ENCODE measurements at places on chromosomes 7 and 10. TPM values are rescaled to one million over a fixed set of nuclear protein-coding genes. Genes with fewer than 3 reads are reported as not detected.

Gene ING3
- total RNA-seq = 36.5 TPM

Gene ZNF488
- 0.40 TPM for total RNA-seq

Gene CD36
- 244 TPM for total RNA-seq

GRCh38 chr7:69433081-69433480, 165.2 kb upstream of the AUTS2 start:
- H3K27me3 ChIP-seq = no peaks in the 10 kb centered on the region
- no peak overlapping the region for H3K4me3 ChIP-seq
- no peak overlapping the region for H3K27ac ChIP-seq
- peaks cover 38% of the 10 kb centered on the region for H3K4me1 ChIP-seq
- no peak for DNase-seq

GRCh38 chr7:69564454-69565417, 33.5 kb upstream of the AUTS2 start:
- no peaks in the 10 kb centered on the region for H3K36me3 ChIP-seq
- H3K4me1 ChIP-seq = peaks cover 3% of the 10 kb centered on the region
- H3K4me3 ChIP-seq = no peak overlapping the region

DNA sequence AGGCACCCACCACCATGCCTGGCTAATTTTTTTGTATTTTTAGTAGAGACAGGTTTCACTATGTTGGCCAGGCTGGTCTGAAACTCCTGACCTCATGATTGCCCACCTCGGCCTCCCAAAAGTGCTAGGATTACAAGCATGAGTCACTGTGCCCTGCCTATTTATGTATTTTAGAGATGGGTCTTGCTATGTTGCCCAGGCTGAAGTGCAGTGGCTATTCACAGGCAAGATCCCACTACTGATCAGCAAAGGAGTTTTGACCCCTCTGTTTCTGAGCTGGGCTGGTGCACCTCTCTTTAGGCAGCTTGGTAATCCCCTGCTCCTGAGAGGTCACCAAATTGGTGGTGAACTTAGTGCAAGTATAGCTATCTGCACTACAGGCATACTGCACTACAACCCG, 6.2 kb downstream of the ABHD11 start:
- no peak overlapping the region for H3K27ac ChIP-seq
- peaks cover 17% of the 10 kb centered on the region for H3K36me3 ChIP-seq
- no peaks in the 10 kb centered on the region for H3K27me3 ChIP-seq
- H3K4me3 ChIP-seq = no peak overlapping the region
- H3K4me1 ChIP-seq = no peaks in the 10 kb centered on the region

DNA sequence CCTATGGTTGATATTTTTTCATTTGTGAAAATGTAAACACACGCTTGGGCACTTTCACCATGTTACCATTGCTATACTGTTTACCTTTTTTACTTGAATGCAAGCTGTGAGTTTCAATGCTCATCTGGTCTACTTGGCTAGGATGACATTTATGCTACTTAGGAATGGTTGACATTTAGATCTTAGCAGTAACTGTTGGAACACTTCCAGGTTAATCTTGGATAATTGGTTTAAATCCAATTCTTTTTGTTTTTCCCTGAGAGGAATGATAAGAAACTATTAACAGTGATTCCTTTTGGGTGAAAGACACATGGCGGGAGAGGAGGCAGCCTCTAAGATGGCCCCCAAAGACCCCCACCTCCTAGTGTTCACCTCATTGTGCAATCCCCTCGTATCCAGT, 51.4 kb upstream of the AMPH start:
- no peaks in the 10 kb centered on the region for H3K36me3 ChIP-seq
- no peak overlapping the region for H3K27ac ChIP-seq
- no peak overlapping the region for H3K4me3 ChIP-seq
- no peak for DNase-seq
- no peaks in the 10 kb centered on the region for H3K27me3 ChIP-seq

GRCh38 chr7:83452256-83452655, 196.7 kb downstream of the SEMA3E start:
- no peaks in the 10 kb centered on the region for H3K36me3 ChIP-seq
- no peaks in the 10 kb centered on the region for H3K4me1 ChIP-seq
- DNase-seq = no peak
- H3K27me3 ChIP-seq = no peaks in the 10 kb centered on the region
- H3K27ac ChIP-seq = no peak overlapping the region

- H3K27me3 ChIP-seq = peaks cover 63% of the 10 kb centered on the region
- peaks cover 22% of the 10 kb centered on the region for H3K4me1 ChIP-seq
- H3K27ac ChIP-seq = no peak overlapping the region
- no peak for DNase-seq
Observed at GRCh38 chr10:100731407-100732240, 13.8 kb upstream of the PAX2 start.

All from thyroid gland (tissue), 4 donors.